Stimulated activated naive CD8-positive, alpha-beta T cell treated with anti-CD3 and anti-CD28 coated beads, Interleukin-15, amount 100 ng/mL, for 72 hours (primary cell): ENCODE measurements at places on chromosomes 7 and 10.

GRCh38 chr10:29712108-29712507 lies 77.3 kb upstream of the SVIL start:
- DNase-seq: no peak

GRCh38 chr7:66344166-66344565 lies 139.0 kb downstream of the TPST1 start:
- DNase-seq: no peak

GRCh38 chr10:92544296-92544695 lies 29.6 kb downstream of the IDE start:
- no peak for DNase-seq

DNA sequence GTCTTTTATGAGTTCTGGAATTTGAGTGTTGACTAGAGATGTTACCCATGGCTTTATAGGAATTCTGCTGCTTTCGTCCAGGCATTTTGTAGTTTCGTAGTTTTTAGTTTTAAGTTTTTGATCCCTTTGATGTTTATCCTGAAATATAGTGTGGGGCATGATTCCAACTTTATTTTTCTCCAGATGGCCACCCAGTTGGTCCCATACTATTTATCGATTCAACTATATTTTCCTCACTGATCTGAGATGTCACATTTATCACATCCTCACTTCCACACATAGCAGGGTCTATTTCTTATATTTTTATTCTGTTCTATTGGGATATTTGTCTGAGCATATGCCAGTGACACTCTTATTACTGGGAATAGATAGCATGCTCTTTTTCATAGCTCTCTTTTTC lies 33.9 kb downstream of the ADRA2A start:
- no peak for DNase-seq

DNA sequence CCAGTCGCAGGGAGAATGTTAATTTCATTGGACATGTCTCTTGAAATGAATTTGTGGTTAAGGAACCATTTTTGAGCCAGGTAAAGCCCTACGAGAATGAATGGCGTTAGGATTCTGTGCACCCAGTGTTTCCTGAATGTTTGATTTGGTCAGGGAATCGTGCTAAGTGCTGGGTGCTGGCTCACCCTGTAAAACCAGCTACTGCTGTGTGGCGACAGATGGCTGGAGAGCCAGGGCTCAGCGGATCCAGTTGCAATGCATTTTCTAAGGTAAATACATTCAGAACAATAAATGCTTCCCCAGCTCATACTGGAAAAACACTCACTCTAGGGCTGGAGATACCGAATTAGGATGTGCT lies 355.5 kb downstream of the GLRX3 start:
- DNase-seq: no peak

DNA sequence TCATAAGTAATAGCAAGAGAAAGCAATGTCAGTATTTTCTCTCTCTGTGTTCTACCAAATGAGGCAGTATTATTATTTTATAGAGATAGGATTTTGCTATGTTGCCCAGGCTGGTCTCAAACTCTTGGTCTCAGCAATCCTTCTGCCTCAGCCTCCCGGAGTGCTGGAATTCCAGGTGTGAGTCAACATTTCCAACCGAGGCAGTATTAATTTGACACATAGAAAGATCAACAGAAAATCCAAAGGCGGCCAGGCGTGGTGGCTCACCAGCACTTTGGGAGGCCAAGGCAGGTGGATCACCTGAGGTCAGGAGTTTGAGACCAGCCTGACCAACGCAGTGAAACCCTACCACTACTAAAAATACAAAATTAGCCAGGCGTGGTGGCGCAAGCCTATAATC lies 71.8 kb downstream of the SMURF1 start:
- no peak for DNase-seq

- DNase-seq: no peak
Observed at GRCh38 chr7:35670856-35671569, 23.9 kb downstream of the HERPUD2 start.

- no peak for DNase-seq
Observed at GRCh38 chr10:35986756-35987502, 344.8 kb upstream of the FZD8 start.

GRCh38 chr7:103690242-103690974 lies 244.4 kb upstream of the SLC26A5 start:
- DNase-seq: no peak

DNA sequence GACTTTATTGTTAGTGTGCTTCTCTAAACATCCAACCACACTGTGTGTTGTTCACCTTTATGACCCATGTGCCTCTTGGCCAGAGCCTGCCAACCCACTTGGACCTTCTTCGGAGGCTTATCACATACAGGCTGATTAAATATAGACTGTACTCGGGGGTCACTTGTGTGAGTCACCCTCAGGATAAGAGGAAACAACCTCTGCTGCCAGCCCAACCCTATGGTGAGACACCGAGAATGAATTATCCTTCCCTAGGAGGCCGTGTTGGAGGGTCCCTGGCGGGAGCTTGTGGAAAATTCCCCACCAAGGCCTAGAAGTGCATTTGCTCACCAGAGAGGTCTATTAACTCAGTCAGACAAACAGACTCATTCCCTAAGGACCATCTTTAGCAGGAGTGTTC lies 63.0 kb downstream of the FAS start:
- no peak for DNase-seq

DNA sequence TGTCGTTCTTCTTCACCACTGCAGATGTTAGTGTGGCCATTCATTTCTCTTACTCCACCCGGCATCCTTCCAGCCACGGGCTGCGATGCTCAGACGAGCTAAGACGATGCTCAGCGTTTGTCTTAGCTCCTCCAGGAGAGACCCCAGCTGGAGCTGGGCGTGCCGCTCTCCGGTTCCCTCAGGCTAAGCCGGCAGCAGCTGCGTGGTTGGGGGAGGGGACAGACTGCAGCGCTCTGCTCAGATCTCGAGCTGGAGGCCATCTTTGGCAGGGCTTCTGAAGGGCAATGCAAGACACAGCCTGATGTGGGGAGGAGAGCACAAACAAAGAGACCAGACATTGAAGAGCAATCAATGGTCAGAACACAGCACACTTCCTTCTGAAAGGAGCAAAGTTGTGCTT lies 4.8 kb downstream of the INA start:
- DNase-seq: no peak

GRCh38 chr10:58372607-58373441 lies 12.4 kb upstream of the TFAM start:
- DNase-seq: no peak

DNA sequence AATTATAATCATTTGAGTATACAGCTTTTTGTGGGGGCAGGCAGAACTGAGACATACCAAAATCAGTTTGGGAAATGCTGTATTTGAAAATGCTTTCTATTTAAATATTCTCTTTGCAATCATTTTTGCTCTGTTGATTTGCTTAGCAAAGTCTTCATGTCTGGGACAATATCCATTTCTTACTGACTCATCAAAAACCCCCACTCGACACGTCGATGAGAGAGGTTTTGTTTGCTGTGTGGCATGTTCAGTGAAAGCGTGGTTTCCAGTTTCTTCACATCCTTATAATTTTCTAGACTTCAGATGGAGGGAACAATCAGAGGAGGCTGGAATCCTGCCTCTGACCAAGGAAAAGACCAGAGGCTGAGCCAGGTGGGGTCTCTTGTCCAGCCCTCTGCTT lies 28.9 kb downstream of the HTRA1 start:
- DNase-seq: no peak

DNA sequence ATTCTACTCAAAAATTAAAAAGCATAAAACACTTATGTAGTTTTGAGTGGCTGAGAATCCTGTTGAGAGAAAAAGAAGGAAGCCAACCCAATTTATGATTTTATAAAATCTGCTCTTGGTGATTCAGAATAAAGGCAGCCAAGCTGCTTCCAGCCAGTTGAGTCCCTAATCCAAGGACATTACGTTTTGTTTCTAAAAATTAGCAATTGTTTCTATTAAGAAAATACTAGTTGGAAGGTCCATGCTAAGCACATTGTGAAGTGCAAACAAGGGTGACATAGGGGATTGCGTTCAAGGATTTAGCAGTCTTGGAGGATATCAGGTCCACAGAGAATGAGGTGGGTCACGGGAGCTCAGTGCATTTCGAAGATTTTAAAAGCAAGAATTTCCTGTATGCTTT lies 987.7 kb downstream of the TYW1 start:
- no peak for DNase-seq

DNA sequence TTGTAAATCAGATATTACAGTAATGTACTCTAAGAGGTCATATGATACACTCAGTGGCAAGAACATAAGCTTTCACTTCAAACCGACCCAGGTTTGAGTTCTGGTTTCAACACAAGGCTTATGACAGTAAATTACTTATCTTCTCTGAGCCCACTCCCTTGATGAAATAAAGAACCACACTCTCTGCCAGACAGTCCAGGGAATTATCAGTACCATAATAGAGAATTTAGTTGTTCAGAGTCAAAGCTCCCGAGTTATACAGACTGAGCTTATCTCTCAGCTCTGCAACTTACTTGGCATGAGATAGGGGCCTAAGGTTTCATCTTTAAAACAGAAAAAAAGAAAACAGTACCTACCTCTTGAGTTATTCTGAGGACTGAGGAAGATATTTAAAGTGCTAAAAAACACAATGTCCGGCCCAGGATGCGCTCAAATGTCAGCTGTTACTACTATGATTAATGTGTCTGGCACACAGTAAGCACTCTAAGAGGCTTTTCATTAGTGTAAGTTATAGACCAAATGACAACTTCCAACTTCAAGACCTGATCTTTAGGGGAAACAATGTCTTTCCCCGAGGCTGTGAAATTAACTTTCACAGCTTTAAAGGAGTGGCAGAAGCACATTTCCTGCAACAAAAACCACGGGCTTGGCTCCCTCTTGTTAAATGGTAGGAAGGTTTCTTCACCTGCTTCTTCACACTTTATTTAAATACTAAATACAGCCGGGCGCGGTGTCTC lies 38.1 kb downstream of the UBE2H start:
- DNase-seq: no peak

- DNase-seq: no peak
Observed at GRCh38 chr7:36951257-36951697, 227.0 kb upstream of the AOAH start.

- DNase-seq: no peak
Observed at GRCh38 chr7:17447728-17448478, 149.5 kb downstream of the AHR start.

GRCh38 chr10:723973-724372 lies 34.5 kb upstream of the DIP2C start:
- no peak for DNase-seq

- no peak for DNase-seq
Observed at GRCh38 chr10:68330852-68331454, 911 bp upstream of the HNRNPH3 start.

GRCh38 chr10:49361178-49361554 lies 34.7 kb downstream of the DRGX start:
- DNase-seq: no peak

GRCh38 chr7:147196481-147196880 lies 1079.9 kb downstream of the CNTNAP2 start:
- DNase-seq: no peak

DNA sequence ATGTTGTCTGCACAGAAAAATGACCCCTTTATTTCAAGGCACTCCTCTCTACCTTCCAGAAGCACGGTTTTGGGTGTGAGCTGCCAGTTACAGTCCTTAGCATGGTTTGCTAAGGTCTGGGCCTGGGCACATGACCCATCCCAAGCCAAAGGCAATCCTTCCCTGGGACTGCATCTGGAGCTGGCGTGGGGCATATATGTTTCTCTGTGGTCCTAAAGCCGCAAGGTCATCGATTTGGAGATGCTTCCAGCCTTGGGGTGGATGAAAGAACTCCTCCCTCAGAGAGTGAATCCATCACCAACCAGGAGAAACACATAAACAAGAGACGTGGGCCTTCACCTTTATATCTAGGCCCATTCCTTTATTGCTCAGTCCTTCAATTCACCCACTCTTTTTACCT lies 50.1 kb upstream of the IGFBP3 start:
- DNase-seq: no peak

GRCh38 chr7:768881-769504 lies 41.9 kb upstream of the PRKAR1B start:
- DNase-seq: no peak

- DNase-seq: no peak
Observed at GRCh38 chr7:101420436-101420835, 57.8 kb downstream of the COL26A1 start.

- peak; percentile 3 for DNase-seq
Observed at GRCh38 chr10:43225004-43225786, 41.7 kb downstream of the RASGEF1A start.

- no peak for DNase-seq
Observed at GRCh38 chr10:114523876-114524275, 119.6 kb upstream of the AFAP1L2 start.

GRCh38 chr7:2628130-2628482 lies 3.7 kb upstream of the TTYH3 start:
- no peak for DNase-seq

DNA sequence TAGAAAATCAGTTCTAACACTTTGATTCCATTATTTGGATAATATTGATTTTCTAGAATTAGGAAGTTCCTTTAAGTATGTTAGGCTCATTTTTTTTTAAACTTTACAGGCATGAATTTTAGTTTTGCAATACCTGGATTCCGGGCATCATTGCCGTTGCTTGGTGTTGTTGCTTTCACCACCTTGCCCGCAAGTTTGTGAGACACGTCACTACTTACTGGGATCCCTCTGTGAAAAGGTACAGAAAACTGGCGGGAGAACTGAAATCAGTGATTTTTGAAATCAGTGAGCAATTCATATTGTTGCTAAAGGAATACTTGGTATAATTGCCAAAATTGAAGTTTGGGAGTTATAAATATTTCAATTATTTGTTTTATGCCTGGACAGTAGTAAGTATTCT lies 232.3 kb upstream of the NPY start:
- DNase-seq: no peak

GRCh38 chr10:114767101-114767985 lies 54.2 kb upstream of the FHIP2A start:
- DNase-seq: no peak

GRCh38 chr10:1287487-1287886 lies 231.3 kb downstream of the WDR37 start:
- DNase-seq: no peak

DNA sequence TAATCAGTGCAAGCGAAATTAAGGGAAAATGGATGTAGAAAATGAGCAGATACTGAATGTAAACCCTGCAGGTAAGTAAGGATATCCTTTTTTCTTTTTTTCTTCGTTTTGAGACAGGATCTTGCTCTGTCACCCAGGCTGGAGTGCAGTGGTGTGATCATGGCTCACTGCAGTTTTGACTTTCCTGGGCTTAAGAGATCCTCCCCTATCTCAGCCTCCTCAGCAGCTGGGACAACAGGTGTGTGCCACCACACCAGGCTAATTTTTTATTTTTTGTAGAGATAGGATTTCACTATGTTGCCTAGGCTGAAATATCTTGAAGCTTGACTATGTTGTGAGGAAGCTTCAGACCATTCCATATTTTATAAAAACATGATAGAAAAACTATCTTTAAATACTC lies 4.3 kb downstream of the PDCD4 start:
- no peak for DNase-seq

DNA sequence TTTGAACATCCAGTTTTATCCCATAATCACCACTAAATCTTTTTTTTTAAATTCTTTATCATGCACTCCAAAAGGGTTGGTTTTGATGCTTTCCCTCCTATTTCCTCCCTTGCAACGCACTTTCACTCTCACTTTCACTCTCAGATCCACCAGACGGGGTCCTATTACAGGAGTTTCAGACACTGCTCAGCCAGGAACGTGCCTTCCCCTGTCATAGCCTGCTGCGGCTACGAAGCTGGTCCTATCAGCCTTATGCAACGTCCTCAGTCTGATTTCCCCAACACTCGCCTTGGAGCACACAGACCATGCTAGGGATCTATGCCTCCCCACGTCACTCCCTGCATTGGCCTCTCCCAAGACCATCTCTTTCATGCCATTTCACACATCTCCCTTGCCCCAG lies 23.4 kb downstream of the ZPBP start:
- peak; percentile 12 for DNase-seq
